ENCODE measurements at places on chromosomes 13 and 19.

GRCh38 chr13:25110956-25111584 is 15.1 kb downstream of the PABPC3 start:
- DNase-seq: no peak

GRCh38 chr13:28058866-28059613 is 41.3 kb downstream of the FLT3 start:
- DNase-seq: peak; percentile 15

GRCh38 chr19:29812881-29813275 is 1.1 kb downstream of the CCNE1 start:
- no peak for DNase-seq

DNA sequence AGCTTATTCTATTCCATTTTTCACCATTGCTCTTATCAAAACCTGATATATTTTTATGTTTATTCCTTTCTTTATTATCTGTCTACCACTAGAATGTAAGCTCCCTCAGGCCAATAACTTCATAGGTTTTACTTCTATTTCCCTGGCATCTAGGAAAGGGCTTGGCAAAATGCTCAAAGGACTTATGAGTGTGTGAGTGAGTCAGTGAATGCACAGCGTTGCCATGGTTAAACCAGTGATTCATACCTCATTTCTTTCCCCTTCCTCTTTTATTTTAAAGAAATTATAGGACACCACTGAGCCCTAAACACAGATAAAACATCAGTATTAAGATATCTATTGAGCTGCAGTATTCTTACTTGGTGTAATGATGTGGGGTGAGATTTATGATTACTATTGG is 162.1 kb downstream of the GPC6 start:
- no peak for DNase-seq

DNA sequence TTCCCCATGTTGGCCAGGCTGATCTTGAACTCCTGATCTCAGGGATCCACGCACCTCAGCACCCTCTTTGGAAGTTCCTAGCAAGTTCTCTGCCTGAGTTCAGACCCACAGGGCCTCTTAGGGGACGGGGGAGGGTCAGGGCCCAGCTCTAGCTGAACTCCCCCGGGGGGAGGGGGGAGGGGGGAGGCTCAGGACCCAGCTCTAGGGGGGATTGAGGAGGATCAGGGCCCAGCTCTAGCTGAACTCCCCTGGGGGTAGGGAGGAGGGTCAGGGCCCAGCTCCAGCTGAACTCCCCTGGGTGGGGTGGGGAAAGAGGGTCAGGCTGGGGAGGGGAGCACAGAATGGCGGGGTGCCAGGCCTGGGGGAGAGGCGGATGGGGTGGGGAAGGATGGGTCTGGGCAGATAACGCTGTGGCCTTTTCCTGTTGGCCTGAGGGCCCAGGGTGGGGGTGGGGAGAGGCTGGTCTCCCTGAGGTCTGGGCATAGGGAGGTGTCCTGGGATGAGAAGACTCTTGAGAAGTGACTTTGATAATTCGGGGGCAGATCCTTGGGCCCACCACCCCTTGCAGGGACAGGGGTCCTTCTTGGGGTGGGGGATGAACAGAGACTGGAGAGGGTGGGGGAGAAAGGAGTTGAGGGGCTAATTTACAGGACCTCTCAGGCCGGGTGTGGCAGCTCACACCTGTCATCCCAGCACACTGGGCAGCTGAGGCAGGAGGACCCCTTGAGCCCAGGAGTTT is 5.5 kb upstream of the PTBP1 start:
- no peak for DNase-seq

Data from stimulated activated CD8-positive, alpha-beta memory T cell treated with anti-CD3 and anti-CD28 coated beads, Interleukin-4, amount 100 ng/mL, for 24 hours (primary cell).